ENCODE measurements at places on chromosomes 16 and 17. TPM values are rescaled to one million over a fixed set of nuclear protein-coding genes. Genes with fewer than 3 reads are reported as not detected.

RNU2-1 gene
- not detected for total RNA-seq

LGALS9B gene
- total RNA-seq, result not detected

KIF19 gene
- total RNA-seq, result 0.15 TPM

TRPV2 gene
- total RNA-seq, result 0.53 TPM

CX3CL1 gene
- total RNA-seq, result 0.96 TPM

PDILT gene
- total RNA-seq, result not detected

RDM1 gene
- total RNA-seq, result 28.8 TPM

DNA sequence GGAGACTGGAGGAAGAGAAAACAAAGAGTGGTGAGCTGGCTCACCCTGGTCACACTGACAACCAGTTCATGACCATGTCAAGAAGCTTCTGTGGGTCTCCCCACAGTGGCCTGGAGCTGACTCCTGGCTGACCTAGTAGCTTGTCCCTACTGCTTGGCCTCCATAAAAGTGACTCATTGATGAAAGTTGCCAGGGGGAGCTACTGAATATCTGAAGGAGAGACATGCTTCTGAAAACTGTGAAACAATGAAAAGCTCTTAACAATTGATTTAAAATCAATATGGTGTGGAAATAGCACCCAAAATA is 22.0 kb downstream of the SMPD3 start:
- no peaks in the 10 kb centered on the region for H3K4me1 ChIP-seq
- no peaks in the 10 kb centered on the region for H3K36me3 ChIP-seq
- H3K27me3 ChIP-seq, result no peaks in the 10 kb centered on the region
- no peak overlapping the region for H3K4me3 ChIP-seq
- no peak for DNase-seq

GRCh38 chr17:48472411-48473281 is 42.6 kb upstream of the SKAP1 start:
- peaks cover 11% of the 10 kb centered on the region for H3K27me3 ChIP-seq
- no peaks in the 10 kb centered on the region for H3K36me3 ChIP-seq
- no peak overlapping the region for H3K27ac ChIP-seq
- no peak overlapping the region for H3K4me3 ChIP-seq
- DNase-seq, result peak; percentile 39

- H3K27ac ChIP-seq, result no peak overlapping the region
- no peak for DNase-seq
- no peaks in the 10 kb centered on the region for H3K36me3 ChIP-seq
- H3K27me3 ChIP-seq, result no peaks in the 10 kb centered on the region
- H3K4me3 ChIP-seq, result no peak overlapping the region
- peaks cover 6% of the 10 kb centered on the region for H3K4me1 ChIP-seq
Observed at GRCh38 chr17:73874008-73874720, 229.9 kb upstream of the SDK2 start.

GRCh38 chr17:81859906-81860755 is at the start of gene P4HB:
TSS of gene P4HB (minus strand) at chr17:81860535. CDS start at chr17:81860471, 64 bp downstream.
- no peaks in the 10 kb centered on the region for H3K27me3 ChIP-seq
- H3K4me1 ChIP-seq, result peaks cover 7% of the 10 kb centered on the region
- H3K36me3 ChIP-seq, result no peaks in the 10 kb centered on the region
- no peak for DNase-seq

DNA sequence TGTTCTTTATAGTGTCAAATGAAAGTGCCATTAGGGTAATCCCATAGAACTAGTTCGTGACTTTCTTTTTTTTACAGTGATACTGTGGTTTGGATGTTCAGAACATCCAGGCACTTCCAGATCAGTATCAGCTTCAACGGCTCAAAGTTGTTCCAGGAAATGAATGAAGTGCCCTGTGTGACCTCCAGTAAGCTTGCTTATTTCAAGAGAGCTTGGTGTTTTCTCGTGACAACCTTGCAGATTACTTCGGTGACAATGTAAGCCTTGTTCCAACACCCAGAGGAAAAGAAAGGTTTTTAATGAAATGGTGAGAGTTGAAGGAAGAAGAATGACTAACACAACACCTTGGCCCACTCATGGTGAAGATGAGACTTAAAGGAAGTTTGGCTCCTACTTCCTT is 16.0 kb upstream of the KCNJ16 start:
- peaks cover 13% of the 10 kb centered on the region for H3K4me1 ChIP-seq
- no peak overlapping the region for H3K27ac ChIP-seq
- DNase-seq, result no peak
- no peaks in the 10 kb centered on the region for H3K27me3 ChIP-seq

- H3K4me1 ChIP-seq, result no peaks in the 10 kb centered on the region
- H3K27me3 ChIP-seq, result no peaks in the 10 kb centered on the region
- peak; percentile 8 for DNase-seq
- no peak overlapping the region for H3K4me3 ChIP-seq
- no peaks in the 10 kb centered on the region for H3K36me3 ChIP-seq
Observed at GRCh38 chr17:36088670-36089338, 1.1 kb downstream of the CCL3 start.

DNA sequence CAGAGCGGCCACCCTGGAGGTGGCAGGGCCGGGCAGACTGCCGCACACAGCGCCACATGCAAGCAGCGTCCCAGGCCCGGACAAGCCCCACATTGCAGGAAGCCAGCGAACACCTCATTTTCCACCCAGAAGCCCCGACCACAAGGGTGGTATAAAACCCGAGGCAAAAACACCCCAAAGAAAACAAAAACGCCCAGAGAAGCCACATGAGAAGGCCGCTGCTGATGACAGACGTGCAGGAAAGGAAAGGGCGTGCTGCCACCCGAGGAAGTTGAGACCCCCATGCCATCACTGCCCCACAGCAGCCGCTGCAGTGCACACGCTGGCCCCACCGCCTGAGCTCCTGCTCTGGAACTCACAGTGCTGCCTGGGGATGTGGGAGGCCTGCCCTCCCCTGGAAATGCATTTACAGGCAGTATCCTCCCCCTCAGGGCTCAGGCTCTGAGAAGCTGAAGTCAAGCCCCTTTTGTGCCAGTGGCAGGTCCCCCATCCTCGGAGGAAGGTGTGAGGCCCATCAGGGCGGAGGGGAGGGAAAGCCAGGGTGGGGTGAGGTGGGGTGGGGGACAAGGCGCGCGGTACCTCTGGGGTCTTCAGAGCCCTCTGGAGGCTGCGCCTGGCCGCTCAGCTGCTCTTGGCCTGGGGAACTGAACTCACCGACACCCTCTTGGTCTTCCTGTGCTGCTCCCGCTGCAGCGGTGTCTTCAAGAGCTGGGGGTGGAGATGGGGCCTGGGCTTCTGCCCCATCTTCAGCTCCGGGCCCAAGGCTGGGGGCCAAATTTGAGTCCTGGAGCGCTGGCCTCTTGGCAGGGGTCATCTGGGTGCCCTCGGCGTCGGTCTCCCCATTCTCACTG is 62.0 kb downstream of the IL21R start:
- H3K27ac ChIP-seq, result no peak overlapping the region
- no peaks in the 10 kb centered on the region for H3K27me3 ChIP-seq
- H3K36me3 ChIP-seq, result peaks cover 9% of the 10 kb centered on the region
- H3K4me1 ChIP-seq, result no peaks in the 10 kb centered on the region
- no peak for DNase-seq

DNA sequence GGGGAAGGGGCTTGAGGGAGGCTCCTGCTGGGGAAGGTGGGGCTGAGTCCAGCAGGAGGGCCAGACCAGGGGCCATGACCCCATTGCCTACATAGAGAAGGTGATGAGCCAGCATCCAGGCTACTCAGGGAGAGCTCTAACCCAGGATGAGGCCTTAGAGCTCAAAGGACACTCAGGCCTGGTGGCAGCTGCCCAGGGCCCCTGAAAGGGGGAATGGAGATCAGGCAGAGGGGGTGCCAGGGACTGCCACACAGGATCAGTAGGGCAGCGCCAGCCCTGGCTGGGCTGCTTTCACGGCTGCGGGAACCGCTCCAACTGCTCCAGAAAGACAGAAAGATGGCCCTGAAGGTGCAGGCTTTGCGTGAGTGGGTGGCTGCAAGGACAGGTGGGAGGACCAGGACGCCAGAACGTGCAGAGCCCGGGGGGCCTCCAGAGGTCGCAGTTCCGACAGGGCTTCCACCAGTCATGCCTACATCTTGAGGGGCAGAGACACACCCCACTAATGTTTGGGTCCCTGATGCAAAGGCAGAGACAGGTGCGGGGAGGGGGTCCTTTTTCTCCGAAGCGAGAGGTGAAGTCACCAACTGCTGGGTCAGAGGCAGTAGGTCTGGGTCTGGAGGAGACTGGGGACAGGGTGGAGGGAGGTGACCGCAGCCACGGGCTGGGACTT is 882 bp upstream of the ATP6V0C start:
- peak overlapping the region; percentile 99 for H3K4me3 ChIP-seq
- no peaks in the 10 kb centered on the region for H3K36me3 ChIP-seq
- peak; percentile 67 for DNase-seq
- H3K4me1 ChIP-seq, result peaks cover 29% of the 10 kb centered on the region
- H3K27ac ChIP-seq, result peak overlapping the region; percentile 100
- no peaks in the 10 kb centered on the region for H3K27me3 ChIP-seq

DNA sequence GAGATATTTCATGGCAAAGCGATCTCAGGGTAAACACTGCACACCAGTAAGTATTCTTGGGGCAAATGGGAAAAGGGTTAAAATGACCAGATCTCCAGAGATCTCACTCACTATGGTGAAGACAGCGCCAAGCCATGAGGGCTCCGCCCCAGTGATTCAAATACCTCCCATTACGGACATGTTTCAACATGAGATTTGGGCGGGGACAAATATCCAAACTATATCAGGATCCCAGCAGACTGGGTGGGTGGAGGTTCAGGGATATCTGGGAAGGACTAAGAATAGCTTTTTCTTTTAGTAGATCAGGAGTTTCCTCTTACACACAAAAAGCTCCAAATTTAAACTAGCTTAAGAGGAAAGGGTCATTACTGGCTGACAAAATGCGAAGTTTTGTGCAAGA is 181.7 kb downstream of the WWOX start:
- peaks cover 34% of the 10 kb centered on the region for H3K4me1 ChIP-seq
- H3K36me3 ChIP-seq, result no peaks in the 10 kb centered on the region
- H3K27ac ChIP-seq, result no peak overlapping the region
- H3K4me3 ChIP-seq, result no peak overlapping the region
- no peaks in the 10 kb centered on the region for H3K27me3 ChIP-seq

GRCh38 chr17:48176471-48176855 is 68.9 kb downstream of the SNX11 start:
- no peaks in the 10 kb centered on the region for H3K36me3 ChIP-seq
- H3K4me1 ChIP-seq, result peaks cover 13% of the 10 kb centered on the region
- H3K27me3 ChIP-seq, result no peaks in the 10 kb centered on the region
- DNase-seq, result no peak

DNA sequence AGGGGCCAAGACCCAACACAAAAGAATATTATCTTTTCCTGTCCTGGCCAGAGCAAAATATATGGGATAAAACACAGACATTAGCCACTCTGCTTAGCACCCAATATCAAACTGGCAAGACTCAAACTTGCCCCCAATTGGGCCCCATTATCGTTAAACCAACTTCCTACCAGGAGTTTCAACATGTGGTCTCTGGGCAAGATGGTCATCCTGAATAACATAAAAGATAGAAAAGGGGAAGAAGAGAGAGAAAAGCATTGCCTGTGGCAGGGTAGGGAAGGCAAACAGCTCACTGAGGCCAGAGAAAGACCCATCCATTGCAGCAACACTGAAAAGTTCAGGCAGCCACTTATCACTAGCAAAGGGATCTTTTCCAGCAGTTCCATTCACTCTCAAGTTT is 502.1 kb downstream of the KIF2B start:
- H3K27me3 ChIP-seq, result no peaks in the 10 kb centered on the region
- H3K27ac ChIP-seq, result no peak overlapping the region
- no peaks in the 10 kb centered on the region for H3K4me1 ChIP-seq
- no peak for DNase-seq
- no peaks in the 10 kb centered on the region for H3K36me3 ChIP-seq
- H3K4me3 ChIP-seq, result no peak overlapping the region

DNA sequence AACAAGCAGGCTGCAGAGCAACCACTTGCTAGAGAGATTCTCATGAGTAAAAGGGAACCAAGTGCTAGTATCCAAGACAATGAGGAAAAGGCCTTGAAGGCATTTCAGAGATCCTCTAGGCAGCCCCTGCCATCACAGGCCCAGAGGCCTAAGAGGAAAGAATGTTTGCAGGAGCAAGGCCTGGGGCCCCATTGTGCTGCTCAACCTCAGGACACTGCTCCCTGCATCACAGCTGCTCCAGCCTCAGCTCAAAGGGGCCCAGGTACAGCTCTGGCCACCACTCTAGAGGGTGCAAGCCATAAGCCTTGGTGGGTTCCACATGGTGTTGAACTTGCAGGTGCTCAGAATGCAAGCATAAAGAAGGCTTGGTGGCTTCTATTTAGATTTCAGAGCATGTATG is 243.0 kb upstream of the RPL38 start:
- H3K4me1 ChIP-seq, result no peaks in the 10 kb centered on the region
- DNase-seq, result no peak
- no peaks in the 10 kb centered on the region for H3K27me3 ChIP-seq
- no peak overlapping the region for H3K4me3 ChIP-seq

DNA sequence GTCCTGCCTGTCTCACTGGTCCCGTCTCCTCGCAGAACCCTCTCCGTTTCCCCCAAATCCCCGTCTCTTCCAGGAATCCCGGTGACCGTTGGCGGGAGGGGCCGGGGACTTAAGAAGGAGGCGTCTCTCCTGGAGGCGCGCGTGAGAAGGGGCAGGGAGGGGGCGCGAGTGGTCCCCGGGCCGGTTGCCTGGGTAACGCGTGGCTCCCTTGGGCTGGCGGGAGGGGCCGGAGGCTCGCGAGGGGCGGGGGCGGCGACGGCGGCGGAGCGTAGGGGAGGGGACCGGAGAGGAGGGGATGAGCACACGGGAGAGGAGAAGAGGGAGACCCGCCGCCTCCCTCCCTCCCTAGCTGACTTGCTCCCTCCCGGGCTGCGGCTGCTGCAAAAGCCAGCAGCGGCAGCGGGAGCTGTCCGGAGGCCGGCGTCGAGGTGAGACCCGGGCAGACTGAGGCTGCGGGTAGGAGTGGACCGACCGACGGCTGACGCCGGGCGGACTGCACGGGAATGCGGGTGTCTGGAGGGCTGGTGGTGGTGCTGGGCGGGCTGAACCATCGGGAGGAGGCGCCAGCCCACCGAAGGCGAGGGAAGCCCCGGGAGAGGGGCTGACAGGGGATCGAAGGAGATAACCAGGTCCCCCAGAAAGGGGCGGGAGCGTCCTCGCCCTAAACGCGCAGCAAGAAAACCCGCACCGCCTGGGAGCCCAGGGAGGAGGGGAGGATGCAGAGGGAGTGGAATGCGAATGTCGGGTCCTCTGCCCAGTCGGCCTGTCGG is at the start of gene PRRT2:
Gene PRRT2 (plus strand): TSS at position 298 of the 770 bp plus-strand sequence. CDS start 862 bp downstream, outside the sequence.
- H3K27ac ChIP-seq, result peak within 1 kb of the TSS; percentile 93
- H3K36me3 ChIP-seq, result no peaks in the 10 kb centered on the region
- H3K4me3 ChIP-seq, result peak within 1 kb of the TSS; percentile 83
- peaks cover 52% of the 10 kb centered on the region for H3K4me1 ChIP-seq

DNA sequence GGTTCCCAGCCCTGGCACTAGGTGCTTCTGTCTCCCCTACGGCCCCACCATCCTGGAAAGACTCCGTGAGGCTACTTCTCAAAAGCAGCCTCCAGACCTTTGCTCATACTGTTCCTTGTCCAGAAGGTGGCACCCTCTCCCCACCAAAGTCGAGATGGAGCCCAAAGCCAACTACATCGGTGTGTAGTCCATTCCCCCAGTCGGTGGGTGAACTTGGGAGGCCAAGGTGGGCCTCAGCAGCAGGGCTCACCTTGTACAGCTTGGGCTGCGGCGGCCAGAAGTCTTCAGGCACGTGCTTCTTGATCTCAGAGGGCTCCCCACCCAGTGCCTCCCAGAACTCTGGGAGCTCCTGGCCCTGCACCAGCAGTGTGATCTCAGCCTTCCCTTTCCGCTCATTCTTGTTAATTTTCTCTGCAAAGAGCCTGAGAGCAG is 10.2 kb downstream of the FLII start:
- no peaks in the 10 kb centered on the region for H3K27me3 ChIP-seq
- peaks cover 9% of the 10 kb centered on the region for H3K4me1 ChIP-seq
- no peaks in the 10 kb centered on the region for H3K36me3 ChIP-seq
- no peak overlapping the region for H3K27ac ChIP-seq
- DNase-seq, result peak; percentile 72
- no peak overlapping the region for H3K4me3 ChIP-seq

- H3K4me1 ChIP-seq, result peaks cover 4% of the 10 kb centered on the region
- DNase-seq, result no peak
Observed at GRCh38 chr17:31535581-31535981, 144.1 kb downstream of the RAB11FIP4 start.

Data from neural progenitor cell (in vitro differentiated cells).